ENCODE measurements at places on chromosomes 6 and 20.

DNA sequence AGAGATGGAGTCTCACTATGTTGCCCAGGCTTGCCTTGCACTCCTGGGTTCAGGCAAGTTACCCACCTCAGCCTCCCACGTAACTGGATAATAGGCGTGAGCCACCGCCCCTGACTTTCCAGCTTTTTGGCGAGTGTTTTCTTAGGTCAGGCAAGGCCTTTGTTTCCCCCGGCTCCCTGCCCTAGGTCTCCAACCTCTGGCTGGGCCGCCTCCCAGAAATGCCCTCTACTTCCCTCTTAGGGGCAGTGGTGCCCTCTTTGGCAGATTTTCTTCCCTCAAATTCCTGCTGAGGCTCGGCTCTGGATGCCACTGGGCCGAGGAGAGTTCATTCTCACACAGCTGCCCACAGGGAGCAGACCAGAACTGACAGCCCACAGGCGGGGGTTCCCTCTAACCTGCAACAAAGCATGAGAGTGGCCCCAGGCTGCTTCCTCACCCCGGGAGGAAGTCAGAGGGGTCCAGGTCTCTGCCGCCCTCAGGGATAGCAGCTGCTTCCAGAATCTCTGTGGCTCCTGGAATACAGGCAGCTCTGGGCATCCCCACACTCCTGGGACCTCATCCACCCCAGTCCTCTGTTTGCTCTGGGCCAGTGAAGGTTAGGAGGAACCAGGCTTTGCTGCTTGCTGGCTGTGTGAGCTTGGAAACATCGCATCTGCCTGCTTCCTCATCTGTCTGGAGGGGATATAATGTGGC is 56.5 kb downstream of the TCP11 start:
- no peak for DNase-seq

DNA sequence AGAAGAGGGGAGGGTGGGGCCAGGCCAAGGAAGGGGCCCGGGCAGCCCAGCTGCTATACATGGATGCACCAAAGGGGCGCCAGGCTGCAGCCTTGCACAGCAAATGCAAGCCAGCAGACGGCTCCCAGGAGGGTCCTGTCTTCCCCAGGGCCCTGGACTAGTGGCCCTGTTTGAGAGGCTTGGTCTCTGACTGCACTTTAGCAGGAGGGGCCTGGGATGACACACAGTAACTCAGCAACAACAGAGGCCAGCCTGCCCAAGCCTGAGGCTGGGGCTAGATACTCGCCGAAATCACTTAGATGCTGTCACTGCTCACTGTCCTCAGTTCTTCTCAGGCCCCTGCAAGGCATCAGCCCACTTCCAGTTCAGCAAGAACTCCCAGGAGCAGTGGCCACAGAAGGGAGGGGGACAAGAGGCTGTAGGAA is 73.5 kb downstream of the TRAM2 start:
- DNase-seq = peak; percentile 78

DNA sequence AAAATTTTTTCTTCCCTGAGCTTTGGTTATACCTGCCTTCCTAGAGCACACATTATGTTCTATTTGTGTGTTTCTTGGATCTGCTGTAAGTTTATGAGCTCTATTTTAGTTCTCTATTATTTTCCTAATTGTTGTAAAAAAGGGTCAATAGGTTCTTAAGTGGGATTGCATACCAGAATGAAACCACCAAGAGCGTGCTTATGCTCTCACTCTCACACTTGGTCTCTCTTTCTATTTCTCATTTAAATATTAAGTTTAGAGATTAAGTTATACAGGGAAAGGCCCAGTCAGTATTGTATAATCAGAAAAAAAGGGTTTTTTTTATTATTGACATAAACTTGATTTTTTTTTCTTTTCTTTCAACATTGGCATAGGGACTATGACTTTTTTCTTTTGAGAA is 96.8 kb downstream of the RIMS1 start:
- DNase-seq = no peak

GRCh38 chr20:19807191-19807945 is 49.3 kb downstream of the RIN2 start:
- peak; percentile 42 for DNase-seq

GRCh38 chr6:153599901-153600300 is 439.1 kb upstream of the OPRM1 start:
- no peak for DNase-seq

GRCh38 chr20:58192567-58192966 is 35.9 kb downstream of the ANKRD60 start:
- DNase-seq = no peak

- no peak for DNase-seq
Measured at GRCh38 chr6:125792172-125792571, 1.4 kb downstream of the NCOA7 start.

- DNase-seq = no peak
Measured at GRCh38 chr20:9149087-9149486, 80.2 kb downstream of the PLCB4 start.

DNA sequence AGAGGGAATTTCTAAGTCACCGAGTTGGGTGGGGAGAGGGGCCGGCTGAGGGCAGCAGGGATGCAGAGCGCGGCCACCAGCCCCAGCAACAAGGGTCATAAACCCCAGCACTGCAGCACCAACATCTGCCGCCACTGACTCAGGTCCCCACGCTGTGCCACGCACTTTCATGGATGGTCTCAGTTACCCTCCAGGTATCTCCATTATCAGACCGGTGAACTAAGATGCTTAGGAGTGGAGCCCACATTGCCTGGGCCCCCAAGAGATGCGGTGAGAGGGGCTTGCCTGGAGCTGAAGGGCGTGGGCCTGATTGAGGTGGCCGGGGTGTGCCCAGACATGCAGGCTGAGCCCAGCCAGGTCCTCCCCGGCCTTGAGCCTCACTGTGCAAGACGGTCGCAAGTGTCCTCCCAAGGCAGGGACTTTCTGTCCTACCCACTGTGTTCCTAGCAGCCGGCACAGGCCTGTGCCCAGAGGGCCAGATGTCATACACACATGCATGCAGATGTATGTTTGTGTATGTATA is 19.3 kb downstream of the RBM38 start:
- no peak for DNase-seq

DNA sequence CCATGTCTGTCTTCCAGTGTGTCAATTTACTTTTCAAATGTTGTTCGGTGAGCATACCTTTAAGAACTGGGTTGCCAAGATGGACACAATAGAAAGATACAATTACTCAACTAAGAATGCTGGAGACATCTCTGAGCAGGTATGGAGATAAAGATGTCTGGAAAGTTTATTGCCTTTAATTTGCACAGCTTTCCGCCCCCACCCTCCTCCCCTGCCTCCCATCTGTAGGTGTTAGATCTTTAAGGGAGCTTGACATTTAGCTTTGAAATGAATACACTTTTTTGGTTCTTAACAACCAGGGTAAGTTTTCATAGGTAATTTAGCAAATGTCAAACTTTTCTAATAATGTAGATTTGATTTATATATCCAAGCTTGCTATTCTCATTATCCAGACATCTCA is 104.4 kb downstream of the BTBD3 start:
- no peak for DNase-seq

DNA sequence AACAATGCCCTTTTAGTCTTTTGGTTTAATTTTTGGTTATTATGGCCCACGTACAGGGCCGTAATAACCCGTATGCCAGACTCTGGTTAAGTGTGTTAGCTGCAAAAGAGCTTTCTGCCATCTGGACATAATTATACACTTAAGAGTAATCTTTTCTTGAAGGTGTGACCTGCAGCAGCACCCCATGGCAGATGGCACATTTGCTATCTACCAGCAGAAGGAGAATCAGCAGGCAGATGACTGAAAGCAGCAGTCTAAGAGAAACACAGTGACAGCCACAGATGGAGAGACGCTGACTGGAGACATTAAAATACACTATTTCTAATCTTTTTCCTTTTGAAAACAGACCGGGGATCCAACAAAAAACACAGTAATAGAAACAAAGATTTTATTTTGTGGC is 18.7 kb downstream of the ASF1A start:
- DNase-seq = no peak

- no peak for DNase-seq
Measured at GRCh38 chr20:37988306-37988954, 44.8 kb downstream of the TTI1 start.

DNA sequence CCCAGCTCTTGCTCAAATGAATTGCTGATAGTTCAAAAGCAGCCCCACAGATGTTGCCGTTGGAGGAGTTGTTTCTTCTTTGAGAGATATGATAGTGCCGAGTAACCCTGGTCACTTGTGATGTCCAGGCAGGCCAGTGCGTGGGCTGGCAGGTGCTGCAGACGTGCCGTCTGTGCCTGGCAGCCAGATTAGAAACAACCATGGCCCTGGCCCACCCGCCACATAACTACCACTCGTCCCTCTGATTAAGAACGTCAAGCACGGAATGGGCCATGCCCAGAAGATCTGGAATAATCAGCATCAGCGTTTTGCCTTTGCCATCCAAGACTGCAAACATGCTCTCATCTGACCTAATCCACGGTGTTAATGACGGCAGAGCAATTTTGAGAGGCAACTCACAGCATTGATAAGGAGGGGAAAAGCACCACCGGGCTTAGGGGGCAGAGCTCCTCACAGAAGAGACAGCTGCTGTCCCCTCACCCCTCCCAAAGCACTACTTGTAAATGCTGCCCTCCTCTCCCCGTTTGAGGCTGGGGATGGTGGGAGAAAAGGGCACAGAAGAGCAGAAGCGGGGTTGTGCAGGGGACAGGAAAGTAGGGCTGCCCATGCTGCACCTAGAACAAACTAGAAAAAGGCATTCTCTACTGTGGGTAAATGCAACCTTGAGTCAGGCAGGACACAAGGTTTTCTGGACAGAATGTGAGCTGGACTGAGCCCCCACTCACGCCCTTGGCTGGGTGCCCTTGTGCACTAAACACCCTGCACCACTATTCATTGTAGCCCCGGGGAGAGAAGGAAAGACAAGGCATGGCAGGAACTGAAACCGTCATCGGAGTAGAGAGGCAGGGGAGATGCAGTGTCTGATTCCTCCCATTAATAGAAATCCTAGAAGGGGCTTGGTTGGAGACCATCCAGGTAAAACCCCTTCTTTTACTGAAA is 5.3 kb upstream of the CPNE5 start:
- no peak for DNase-seq

- DNase-seq = no peak
Measured at GRCh38 chr6:138250053-138250452, 31.8 kb upstream of the PBOV1 start.

DNA sequence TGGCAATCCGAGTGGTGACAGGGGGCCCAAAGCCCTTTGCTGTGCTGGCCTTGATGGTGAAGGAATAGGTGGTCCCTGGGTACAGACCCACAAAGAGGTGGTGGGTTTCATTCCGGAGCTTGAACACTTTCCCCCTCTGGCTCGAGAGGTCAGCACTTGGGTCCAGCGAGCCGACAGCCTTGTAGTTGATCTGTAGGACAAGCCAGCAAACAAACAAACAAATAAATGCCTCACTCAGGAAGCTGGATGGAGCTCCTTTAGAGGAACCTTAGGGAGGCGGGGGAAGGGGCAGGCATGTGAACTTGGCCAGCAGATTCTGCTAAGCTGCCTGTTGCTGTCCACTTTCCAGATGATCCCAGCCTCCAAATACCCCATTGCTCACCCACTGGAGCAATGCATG is 733.9 kb upstream of the CHD6 start:
- DNase-seq = no peak

DNA sequence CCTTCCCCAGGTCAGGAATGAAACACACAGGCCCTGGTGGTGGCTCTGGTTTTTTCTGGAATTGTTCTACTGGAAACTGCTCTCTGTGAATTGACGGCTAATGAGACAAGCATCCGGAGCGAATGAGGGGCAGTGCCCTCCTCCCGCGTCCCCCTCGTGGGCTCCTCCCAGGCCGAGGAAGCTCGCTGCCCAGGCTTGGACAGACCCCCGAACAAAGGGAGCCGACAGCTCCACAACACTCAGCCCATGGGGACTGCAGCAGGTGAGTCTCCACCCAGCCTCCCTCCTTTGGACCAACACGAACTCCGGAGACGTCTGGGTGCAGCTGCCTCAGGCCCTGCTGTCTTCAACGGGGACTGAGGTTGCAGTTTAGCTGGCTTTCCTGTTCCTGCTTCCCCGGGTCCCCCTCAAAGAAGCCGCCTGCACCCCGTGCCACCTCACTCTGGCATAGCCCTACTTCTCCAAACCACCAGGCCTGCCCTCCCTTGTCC is 31.3 kb upstream of the AFDN start:
- no peak for DNase-seq
